Lung microvascular endothelial cell (primary cell): ENCODE measurements at places on chromosomes 4 and X. TPM values are rescaled to one million over a fixed set of nuclear protein-coding genes. Genes with fewer than 3 reads are reported as not detected.

The GABRB1 gene
- not detected in 2 replicates for total RNA-seq

The SMR3B gene
- total RNA-seq = not detected in 2 replicates

The CDX4 gene
- not detected in 2 replicates for total RNA-seq

The TBX22 gene
- not detected in 2 replicates for total RNA-seq

The PPEF1 gene
- total RNA-seq = not detected in 2 replicates

The PDLIM3 gene
- total RNA-seq = 25.5 and 58.5 TPM in 2 replicates

The VGLL1 gene
- not detected in 2 replicates for total RNA-seq
